Substantia nigra (tissue), 51 donors: ENCODE measurements at places on chromosomes 4 and X.

- no peak for DNase-seq
Measured at GRCh38 chr4:23818097-23818885, 71.6 kb downstream of the PPARGC1A start.

DNA sequence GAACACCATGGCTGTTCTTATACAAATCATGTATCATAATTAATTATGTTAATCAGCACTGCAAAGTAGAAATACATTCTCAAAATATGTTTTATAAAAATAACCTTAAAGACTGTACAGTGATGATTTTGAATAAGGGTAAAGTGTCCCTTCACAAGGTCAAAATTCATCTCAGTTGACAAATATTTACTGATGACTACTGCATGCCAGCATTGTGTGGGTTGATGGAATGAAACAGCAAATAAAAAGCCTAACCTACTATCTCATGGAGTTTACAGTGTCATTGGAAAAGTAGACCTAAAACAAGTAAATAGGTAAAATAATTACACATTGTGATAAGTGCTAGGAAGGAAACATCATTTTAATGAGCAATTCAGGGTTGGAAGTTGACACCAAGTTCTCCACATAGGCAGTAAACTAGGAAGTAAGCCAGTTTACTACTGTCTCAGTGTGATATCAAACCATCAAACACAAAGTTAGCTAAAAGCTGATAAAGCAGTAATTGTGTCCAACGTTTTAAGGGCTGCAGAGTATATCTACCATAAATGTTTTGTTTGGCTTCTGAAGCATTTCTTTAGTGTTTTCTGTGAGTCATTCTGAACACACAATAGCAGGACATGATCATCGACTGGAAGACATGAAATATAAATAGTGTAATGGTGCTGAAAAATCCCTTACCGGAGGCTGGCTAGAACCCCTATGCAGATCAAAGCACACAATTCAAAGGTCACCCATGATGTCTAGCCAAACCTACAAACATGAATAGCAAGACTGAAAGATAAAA lies 221.8 kb downstream of the DACH2 start:
- no peak for DNase-seq

- DNase-seq = no peak
Measured at GRCh38 chrX:124098089-124098488, 136.6 kb downstream of the STAG2 start.

DNA sequence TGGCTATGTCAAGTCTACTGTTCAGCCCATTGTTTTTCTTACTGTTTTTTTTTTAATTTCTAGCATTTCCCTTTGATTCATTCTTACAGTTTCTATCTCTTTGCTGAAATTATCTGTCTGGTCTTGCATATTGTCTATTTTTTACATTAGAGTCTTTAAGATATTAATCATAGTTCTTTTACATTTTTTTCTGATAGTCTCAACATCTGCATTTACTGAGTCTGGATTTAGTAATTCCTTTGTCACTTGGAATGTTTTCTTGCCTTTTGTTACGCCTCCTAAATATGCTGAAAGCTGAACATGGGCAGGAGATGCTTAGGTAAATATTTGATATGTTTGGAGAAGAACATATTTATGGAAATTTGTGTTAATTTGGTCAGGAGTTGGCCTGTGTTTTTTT lies 10.4 kb downstream of the JADE3 start:
- DNase-seq = no peak

DNA sequence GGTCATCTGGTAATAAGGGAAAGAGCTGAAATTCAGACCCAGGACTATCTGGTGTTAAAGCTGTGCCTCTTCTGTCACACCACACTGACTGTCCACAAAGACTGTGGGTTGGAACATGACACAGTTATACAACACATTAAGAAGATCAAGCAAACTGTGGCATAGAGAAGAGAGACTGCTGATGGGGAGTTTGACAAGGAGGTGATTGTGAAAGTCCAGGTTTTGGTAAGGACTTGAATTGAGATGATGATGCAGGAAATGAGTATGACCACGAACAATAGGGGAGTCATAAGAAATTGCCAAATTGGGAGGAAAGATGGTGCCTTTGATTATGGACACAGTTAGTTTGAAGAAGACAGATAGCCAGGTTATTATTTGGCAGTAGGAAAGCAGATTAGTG lies 163.4 kb downstream of the PDGFRA start:
- DNase-seq = no peak

- no peak for DNase-seq
Measured at GRCh38 chr4:1767061-1767769, 25.9 kb upstream of the FGFR3 start.

- DNase-seq = peak; percentile 2
Measured at GRCh38 chr4:94577136-94577535, 125.4 kb downstream of the PDLIM5 start.

DNA sequence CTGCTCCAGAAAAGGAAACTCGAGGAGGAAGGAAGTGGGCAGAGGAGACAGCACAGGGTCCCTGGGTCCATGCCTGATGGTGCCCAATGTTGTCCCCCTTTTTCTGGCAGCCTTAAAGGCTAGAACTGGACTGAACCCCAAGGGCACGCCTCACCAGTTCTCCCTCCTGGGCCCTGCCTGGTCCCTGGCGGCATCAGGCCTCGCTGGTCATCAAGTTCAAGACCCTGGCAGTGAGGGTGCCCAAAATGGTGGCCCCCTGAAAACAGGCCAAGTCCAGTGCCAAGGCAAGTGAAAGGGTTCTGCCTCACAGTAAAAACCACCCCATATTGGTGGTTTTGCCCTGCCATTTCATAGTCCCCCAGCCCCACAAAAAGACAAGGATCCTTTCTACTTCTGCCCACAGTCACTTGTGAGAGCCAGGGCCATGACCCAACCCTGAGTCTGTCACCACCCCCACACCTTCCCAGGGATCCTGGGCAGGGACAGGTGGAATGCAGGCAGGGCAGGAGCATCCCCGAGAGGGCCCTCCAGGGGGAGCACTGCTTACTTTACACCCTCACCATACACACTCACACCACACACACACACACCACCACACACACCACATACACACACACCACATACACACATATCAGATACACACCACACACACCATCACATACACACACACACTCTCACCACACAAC lies 107.6 kb downstream of the DCTD start:
- DNase-seq = no peak

DNA sequence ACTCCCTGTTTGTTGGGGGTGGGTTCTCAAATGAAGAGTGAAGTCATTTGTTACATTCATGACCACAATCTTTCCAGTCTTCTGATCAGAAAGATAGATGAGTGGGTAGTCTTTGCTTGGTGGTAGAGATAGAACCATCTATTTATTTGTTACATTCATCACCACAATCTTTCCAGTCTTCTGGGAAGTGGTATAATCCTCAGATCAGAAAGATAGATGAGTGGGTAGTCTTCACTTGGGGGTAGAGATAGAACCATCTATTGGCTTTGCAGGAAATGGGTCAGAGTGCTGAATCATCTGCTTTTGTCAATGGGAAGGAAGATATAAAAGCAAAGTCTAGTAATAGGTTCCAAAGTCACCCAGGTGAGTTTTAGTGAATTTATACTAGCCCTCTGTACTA lies 64.2 kb upstream of the EPGN start:
- no peak for DNase-seq

DNA sequence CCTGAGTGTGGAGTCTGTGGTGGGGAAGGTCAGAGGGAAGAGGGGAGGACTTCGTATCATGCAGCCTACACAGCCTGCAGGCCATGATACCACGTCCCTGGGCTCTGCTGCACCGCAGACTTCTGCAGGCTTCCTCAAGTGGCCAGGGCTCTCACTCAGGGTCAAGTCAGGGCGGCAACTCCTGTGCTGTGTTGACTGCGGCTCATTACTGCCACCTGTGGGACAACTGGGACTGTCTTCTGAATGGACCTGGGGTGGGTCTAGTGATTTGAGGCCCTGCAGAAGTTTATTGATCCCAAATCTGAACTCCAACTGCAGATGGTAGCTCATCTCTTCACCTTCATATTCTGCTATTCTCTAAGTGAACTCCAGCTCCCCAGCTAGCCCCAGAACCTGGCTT lies 167.1 kb downstream of the NSUN7 start:
- peak; percentile 16 for DNase-seq

GRCh38 chr4:106266201-106266600 lies 49.8 kb downstream of the TBCK start:
- no peak for DNase-seq

DNA sequence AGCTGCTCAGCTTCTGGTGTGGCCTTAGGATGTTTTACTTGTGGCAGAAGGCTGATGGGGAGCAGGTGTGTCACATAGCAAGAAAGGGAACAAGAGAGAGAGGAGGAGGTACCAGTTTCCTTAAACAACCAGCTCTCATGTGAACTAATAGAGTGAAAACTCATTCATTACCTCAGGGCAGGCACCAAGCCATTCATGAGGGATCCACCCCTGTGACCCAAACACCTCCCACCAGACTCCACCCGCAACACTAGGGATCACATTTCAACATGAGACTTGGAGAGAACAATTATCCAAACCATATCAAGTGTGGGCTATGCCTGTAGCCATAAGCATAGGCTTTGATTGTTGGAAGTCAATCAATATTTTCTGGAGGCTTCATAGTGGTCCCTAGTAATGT lies 56.0 kb downstream of the GSX2 start:
- DNase-seq = no peak

GRCh38 chrX:134599184-134599914 lies 58.9 kb downstream of the PLAC1 start:
- DNase-seq = no peak

- DNase-seq = no peak
Measured at GRCh38 chrX:21943460-21944135, 3.1 kb downstream of the SMS start.

GRCh38 chrX:47228550-47229270 lies 4.1 kb upstream of the USP11 start:
- DNase-seq = no peak

- DNase-seq = no peak
Measured at GRCh38 chr4:76088719-76089118, 14.2 kb downstream of the ART3 start.

GRCh38 chr4:173318240-173318639 lies 15.9 kb downstream of the HMGB2 start:
- no peak for DNase-seq

DNA sequence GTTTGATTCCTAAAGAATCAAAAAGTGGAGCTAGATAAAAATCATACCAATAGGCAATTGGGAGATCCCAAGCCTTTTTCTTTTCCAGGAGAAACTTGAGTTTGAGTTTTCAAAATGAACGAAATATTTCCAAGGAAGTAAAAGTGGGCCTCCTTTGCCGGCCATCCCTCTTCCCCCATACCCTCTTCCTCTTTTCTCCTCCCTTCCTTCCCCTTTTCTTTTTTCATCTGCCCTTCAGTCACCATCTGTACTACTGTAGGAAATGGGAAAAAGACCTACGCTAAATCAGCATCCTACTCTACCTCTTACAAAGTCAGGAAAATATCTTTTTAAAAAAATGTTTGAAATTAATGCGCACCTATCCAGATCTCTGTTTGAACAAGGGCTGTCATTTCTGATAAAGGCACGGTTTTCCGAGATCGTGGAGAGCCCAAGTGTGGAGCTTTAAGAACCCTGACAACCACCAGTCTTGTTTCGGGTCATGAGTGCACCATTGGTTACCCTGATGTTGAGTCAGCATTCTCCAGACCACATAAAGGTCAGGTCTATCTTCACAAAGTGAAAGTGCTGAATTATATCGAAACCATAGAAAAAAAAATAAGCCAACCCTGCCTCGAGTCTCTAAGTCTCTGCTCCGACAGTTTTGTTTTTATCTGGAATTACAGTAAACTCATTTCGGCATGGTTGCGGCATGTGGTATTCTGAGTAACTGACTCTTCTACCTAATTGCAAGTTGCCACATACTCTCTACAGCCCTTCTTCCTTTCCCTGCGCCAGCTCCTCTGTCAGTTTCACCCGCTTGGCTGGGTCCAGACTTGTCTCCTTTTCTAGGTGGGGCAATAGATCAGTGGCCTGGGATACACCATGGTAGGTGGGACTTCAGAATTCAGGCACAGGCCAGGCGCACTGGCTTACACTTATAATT lies 140.2 kb upstream of the KLF3 start:
- DNase-seq = no peak

- DNase-seq = no peak
Measured at GRCh38 chrX:153226344-153227185, 47.5 kb downstream of the MAGEA1 start.

DNA sequence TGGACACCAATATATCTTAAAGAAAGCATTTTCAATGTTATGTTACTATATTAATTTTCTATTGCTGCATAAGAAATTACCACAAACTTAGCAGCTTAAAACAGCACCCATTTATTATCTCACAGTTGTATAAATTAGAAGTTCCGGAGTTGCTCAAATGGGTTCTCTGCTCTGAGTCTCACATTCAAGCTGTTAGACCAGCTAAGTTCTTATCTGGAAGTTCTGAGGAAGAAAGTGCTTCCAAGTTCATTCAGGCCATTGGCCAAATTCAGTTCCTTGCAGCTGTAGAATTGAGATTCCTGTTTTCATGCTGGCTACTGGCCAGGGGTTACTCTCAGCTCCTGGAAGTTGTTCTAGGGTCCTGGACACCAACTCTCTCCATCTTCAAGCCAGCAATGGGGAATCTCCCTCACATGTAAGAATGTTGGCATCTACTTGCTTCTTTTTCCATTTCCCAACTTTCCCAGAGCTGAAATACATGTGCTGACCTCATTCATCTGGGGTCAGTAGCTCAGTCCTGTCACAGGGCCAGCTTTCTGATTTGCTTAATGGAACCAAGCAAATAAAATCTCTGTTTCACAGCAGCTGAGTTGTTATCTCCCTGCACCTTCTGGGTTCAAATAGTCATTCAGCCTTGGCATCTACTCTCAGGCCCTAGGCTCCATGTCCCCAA lies 99.6 kb upstream of the INTU start:
- DNase-seq = no peak

GRCh38 chr4:138728566-138728965 lies 287.0 kb upstream of the NOCT start:
- no peak for DNase-seq

DNA sequence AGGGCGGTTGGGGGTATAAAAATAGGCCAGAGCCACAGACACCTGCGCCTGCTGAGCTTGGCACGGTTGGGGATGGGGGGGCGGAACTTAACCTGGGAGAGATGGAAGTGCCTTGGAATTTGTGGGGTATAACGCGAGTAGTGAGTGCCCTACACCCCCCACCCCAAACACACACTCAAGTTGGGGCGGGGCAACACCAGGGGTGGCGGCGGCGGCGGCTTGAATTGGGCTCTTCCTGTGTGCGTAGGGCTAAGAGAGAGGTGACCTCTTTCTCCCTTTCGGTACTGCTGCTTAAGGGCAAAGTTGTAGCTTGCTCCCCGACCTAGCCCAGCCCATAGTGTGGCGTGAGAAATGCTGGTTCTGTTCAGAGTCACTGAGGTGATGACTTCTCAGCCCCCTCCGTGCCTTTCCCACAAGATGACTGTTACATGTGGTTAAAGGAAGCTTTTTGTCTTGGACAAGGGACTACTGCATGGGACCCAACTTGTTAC lies 839 bp downstream of the STK26 start:
- DNase-seq = no peak
